ENCODE measurements at places on chromosomes 11 and 22.

DNA sequence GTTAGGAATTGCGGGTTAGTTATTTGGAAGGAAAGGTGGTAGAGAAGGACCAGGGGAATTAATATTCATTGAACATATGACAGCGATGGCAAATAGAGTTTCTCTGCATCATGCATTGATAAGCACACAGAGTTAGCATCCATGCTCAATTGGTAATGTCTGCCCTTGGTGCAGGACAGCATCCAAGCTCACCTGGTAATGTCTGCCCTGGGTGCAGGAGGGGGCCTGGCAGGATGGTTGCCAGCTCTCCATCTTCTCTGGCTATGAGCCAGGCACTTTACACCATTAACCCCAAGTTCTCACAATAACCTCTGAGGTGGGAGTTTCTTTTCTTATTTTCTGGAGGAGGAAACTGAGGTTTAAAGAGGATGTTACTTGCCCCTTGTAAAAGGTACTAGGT lies 50.4 kb upstream of the RBFOX2 start:
- DNase-seq, result no peak

- DNase-seq, result no peak
Observed at GRCh38 chr11:85718991-85719807, 33.2 kb upstream of the CCDC89 start.

DNA sequence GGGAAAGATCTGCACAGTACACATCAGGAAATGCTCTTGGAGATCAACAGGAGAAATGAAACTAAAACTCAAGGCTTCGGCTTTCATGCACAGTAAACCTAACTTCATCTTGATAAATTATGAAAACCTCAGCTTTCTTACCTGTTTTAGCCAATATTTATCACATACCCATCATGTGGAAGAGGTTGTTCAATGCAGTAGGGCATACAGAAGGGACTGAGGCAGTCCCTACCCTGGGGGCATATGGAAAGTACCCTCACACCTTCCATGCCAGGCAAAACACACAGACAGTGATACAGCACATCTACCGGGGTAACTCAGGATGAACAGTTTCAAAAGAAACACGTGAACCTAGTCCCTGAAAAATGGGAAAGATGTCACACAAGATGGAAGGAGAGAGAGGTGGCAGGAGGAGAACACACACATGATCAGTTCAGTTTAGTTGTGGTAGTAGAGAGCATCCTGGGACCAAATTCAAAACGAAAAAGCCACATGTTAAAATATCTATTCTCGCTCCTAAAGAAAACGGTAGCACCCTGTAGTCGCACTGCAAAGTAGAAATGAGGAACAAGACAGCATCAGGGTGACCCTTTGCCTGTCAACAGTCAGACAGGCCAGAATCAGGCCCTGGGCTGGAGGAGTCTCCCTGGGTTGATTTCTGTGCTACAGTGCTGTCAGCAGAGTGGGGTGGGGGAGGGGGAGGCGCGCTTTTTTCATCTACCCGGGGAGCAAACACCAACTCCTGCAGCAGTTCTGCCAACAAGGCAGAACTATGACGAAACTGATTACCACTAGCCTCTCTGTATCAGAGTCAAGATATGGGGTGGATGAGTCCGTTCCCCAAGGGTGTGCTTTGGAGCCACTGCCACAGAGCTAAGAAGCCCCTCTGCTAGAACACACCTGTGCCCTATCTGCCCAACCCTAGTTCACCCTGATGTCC lies 1.3 kb downstream of the HIRA start:
- no peak for DNase-seq

DNA sequence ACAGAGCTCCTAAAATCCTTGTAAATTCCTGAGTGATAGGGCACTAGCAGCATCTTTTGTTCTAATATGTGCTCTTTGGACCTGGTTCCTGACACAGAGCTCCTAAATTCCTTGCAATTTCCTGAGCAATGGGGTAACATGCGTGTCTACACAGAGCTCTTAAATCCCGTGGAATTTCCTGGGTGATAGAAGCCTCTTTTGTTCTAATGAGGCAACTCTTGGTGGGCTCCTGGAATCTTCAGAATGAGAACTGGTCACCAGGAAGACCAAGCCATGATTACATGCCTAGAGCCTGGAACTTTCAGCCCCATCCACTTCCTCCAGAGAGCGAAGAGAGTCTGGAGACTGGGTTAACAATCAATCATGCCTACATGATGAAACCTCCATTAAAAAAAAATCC lies 19.0 kb downstream of the RSF1 start:
- DNase-seq, result no peak

GRCh38 chr11:131829725-131830124 lies 459.3 kb downstream of the NTM start:
- no peak for DNase-seq

DNA sequence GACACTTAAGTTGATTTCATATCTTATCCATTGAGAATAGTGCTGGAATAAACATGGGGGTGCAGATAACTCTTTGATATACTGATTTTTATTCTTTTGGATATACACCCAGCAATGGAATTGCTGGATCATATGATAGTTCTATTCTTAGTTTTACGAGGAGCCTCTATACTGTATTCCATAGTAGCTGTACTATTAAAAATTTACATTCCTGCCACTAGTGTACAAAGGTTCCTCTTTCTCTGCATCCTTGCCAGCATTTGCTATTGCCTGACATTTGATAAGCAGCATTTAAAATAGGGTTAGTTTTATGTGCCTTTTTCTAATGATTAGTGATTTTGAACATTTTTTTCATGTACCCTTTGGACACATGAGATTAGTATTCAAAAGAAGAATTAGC lies 554.2 kb downstream of the JRKL start:
- no peak for DNase-seq

- no peak for DNase-seq
Observed at GRCh38 chr11:27451244-27451965, 21.2 kb downstream of the LGR4 start.

DNA sequence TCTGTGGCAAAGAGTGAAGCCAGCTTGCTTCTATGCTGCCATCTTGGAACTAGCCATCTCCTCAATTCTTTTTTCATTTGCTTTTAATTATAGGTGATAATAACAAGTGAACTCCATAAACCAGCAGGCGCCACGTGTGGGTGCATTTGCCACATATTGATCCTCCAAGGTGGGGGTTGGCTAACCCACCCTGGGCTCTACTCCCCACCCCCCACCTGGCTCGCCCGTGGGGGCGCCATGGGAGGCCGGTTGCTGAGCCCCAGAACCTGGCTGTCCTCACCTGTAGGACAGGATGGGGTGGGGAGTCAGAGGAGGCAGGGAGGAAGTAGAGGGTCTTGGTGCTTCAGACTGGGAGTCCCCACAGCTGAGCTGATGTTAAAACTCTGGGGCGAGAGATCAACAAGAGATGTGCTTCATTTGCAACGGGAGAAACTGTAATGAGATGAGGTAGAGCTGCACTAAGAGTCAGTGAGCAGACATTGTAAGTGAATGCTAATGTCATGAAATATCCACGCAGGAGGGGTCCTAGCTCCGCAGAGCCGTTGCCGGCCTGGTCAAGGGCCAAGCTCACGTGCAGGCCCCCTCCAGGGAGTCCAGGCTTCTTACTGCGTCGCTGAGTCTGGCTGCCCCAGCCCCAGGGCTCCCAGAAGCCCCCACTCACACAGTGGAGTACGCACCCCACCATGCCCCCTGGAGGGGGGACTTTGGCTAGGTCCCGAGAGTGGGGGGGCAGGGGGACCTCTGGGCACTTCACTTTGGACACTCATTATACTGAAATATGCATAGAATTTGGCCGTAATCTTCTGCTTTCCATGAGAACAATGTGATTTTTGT lies 59.4 kb downstream of the BRD1 start:
- DNase-seq, result no peak
